ENCODE measurements at places on chromosomes 13 and 19.

DNA sequence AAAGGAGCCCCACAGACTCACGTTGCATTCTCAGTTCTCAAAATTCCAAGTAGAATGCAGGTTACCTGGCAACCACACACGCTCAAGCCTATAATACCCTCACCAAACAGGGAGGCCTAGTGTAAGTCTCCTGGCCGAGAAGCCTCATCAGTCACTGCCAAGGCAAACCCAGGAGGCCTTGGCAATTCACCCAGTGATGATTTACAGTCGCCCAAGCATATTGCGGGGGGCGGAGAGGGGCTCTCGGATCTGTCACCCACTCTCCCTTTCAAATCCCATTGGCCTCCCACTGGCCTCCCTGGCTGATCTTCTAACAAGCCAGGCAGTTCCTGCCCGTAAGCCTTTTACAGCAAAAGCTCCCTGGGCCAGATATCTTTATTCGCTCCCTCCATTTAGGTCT lies 1.1 kb downstream of the AKAP8L start:
- no peak for DNase-seq

DNA sequence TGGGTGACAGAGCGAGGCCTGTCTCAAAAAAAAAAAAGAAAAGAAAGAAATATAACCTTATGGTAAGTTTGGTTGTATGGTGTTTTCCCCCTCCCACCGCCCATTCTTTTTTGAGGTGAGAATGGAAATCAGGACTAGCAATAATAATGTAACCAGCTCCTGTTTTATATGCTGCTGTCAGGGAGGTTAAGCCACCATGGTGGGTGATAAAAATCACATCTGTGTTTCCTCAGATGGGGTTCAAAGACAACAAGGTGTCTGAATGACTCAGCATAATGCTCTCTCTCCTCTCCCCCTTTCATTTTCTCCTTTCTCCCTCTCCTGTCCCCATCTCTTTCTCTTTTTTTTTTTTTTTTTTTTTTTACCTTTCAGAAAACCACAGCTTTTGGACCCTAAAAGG lies 28.3 kb upstream of the GARRE1 start:
- DNase-seq = no peak

DNA sequence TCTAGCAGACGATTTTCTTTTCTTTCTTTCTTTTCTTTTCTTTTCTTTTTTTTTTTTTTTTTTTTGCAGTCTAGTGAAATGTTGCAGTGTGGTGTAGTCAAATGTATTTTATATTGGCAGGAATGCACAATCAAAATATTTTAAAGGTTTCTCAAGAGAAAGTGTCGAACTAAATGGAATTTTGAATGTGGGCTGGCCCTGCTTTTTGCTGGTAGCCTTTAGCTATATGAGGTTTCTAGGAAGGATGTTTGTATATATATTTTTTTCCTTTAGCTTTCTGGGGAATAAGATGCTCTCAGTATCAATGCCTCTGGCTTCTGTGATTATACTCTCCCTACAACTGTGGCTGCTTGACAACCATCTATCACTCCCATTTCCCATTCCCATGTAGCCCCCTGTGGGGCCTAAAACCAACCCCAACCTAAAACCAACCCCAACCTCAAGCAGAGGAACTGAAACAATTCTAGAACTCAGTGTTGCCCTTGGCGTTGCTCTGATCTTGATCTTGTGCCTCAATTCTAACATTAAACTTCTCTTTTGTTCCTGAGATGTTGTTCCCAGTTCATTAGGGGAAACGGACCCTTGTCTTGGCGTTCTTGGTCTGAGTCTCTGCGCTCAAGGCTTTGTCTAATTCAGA lies 27.1 kb downstream of the CYSLTR2 start:
- DNase-seq = no peak

DNA sequence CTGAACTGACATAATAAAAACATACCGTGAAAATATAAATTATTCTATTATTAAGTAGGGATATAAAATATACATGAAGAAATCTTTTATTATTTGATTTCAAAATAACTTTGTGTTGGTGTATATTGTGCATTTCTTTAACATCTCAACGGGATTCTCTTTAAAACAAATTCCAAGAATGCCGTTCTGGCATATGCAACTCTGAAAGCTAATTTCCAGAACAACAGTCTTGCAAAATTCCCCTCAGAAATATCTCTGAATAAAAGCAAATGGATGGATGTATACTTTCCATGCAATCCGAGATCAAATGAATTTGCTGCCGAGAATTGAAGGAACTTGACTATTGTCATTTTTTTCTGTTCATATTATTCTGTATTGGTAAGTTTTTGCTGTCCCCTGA lies 1579.8 kb downstream of the PCDH9 start:
- DNase-seq = no peak

DNA sequence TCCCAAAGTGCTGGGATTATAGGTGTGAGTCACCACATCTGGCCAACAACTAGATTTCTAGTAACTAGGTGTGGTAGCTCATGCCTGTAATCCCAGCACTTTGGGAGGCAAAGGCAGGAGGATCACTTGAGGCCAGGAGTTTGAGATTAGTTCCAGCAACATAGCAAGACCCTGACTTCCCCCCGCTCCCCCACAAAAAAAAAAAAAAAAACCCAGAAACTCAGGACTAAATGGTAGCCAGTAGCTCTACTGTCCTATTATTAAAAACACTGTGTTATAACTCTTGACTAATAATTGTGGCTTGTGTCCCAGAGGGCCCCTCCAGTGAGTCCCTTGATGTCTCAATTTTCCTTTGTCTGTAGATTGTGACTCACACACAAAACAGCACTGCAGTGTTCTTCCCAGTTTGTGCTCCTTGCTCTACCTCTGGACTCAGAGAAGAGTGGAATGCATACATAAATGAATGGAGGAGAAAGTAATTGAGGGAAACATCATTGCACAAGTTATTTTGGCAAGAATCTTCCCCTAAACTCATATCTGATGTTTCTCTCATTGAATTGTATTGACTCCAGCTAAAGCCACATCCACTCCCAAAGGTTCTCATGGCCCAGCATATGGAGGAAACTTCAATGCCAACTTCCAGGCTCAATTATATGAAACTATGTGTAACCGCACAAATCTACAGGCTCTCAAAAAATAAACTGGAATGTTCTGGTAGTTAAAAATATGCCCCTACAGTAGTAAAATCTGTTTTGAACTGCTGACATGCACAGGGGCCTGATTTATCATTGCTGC lies 8.8 kb downstream of the TPT1 start:
- no peak for DNase-seq

- DNase-seq = no peak
These were observed 13.6 kb downstream of the UFM1 start for GRCh38 chr13:38363219-38363618.

DNA sequence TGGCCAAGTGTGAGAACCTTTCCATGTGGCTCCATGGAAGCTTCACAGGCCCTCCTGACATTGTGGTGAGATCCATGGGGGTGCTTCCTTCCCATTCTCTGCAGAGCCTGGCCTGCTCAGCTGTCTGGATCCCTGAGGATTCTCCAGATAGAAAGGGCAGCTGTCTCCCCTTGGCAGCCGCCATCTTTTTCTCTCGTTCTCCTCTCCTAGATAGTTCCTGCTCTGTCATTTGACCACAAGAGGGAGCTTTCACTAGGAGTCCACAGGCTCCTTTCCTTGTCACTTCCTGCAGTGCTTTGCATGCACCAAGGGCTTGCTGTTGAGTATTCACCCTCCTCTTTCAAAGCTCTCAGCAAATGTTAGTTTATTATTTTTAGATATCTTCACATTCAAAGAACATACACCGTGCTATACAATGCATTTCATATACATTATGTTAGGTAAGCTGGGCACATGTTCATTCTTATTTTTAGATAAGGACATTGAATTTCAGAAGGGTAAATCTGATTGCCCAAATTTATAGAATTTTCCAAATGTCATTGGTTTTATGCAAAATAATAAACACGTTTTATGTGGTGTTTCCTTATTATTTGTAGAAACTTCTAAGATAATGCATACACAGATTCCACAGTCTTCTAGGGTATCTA lies 133.2 kb downstream of the FRY start:
- peak; percentile 20 for DNase-seq

GRCh38 chr13:78046331-78046730 lies 127.7 kb upstream of the EDNRB start:
- DNase-seq = no peak

GRCh38 chr19:58511353-58512208 lies at the start of gene SLC27A5:
Gene SLC27A5 (minus strand): TSS chr19:58511992. CDS start chr19:58511955, 37 bp downstream.
- DNase-seq = no peak

GRCh38 chr13:82747291-82747690 lies 1135.0 kb downstream of the SLITRK1 start:
- DNase-seq = no peak

GRCh38 chr13:113109151-113110047 lies 3.8 kb downstream of the F7 start:
- no peak for DNase-seq

DNA sequence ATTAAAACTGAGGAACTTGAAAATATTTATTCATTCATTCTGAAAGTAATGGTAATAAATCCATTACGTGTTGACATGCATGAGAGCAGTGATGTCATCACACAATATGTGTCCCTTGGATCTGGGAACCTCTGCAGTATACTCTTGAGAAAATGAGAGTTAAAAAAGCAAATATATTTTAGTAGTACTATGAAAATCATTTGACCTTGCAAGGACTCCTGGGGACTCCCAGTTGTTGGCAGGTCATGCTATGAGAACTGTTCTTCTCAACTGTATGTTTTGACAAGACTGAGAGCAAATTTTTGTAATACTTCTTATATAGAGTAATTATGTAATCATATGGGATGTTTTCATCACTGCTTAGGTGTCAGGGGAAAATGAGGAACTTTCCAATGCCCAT lies 249.4 kb downstream of the PCCA start:
- no peak for DNase-seq

DNA sequence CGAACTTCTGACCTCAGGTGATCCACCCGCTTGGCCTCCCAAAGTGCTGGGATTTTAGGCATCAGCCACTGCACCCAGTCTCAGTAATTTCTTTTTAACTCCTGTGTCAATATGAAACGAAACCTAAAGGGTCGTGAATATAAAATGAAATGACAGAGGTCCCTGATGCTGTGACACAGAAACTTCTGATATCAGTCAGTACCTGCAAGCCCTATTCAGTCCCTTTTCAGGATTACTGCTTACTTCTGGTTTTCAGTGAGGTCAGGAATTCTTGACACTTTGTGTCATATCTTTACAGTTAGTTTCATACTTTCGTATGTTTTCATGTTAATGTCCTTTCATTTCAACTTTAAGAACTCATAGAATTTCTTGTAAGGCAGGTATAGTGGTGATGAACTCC lies 58.7 kb downstream of the RNF17 start:
- no peak for DNase-seq

- DNase-seq = no peak
These were observed 28.8 kb downstream of the IPO5 start for GRCh38 chr13:97982286-97982685.

GRCh38 chr13:41944229-41944628 lies 16.7 kb downstream of the VWA8 start:
- DNase-seq = no peak

GRCh38 chr13:112617754-112618375 lies 29.9 kb upstream of the TUBGCP3 start:
- DNase-seq = no peak

DNA sequence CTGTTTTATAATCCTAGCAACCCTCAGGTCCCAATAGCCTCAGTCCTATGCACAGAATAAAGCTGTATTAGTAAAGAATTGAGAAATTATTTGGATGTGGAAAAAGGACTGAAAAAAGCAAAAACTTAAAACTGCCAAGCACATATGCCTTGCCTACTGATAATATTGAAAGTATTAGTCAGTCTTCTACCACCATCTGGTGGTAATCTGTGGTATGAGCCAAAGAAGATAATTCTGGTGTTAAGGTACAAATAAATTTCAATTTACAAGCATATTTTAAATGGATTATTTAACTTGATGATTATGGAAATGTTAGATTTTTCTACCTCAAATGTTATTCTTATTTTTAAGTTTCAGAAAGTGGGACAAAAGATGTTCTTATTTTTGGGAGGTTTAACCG lies 460.3 kb upstream of the KLHL1 start:
- DNase-seq = no peak

DNA sequence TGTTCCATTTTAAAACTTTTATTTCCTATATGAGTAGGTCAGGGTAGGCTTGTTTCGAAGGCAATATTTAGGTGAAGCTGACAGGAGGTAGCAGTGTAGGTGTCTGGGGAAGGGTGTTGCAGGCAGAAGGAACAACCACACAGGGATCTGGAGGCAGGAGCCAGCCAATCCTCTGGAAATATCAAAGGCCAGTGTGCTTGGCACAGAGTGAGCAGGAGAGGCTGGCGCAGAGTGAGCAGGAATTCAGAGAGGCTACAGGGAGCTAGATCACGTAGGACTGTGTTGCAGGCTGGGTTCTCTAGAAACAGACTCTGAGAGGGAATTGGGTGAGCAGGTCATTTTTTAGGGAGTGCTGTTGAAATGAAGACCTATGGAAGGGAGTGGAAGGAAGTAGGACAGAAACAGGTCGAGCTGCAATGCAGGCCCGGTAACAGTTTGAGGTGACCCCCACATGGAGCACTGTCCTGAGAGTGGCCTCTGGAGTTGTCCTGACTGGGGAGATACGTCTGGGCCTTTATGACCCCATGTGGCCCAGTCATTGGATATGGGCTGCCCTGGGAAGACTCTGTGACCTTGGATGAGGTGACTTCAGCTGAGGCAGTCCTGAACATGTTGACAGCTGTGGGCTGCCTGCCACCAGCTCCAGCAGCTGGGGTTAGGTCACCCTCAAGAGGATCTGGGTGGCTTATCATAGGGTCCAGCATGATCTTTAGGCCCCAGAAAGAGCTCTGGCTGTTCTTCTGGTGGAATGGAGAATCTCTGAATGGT lies 51.7 kb downstream of the ERCC5 start:
- DNase-seq = no peak

GRCh38 chr13:103539265-103539664 lies 473.0 kb upstream of the SLC10A2 start:
- no peak for DNase-seq

DNA sequence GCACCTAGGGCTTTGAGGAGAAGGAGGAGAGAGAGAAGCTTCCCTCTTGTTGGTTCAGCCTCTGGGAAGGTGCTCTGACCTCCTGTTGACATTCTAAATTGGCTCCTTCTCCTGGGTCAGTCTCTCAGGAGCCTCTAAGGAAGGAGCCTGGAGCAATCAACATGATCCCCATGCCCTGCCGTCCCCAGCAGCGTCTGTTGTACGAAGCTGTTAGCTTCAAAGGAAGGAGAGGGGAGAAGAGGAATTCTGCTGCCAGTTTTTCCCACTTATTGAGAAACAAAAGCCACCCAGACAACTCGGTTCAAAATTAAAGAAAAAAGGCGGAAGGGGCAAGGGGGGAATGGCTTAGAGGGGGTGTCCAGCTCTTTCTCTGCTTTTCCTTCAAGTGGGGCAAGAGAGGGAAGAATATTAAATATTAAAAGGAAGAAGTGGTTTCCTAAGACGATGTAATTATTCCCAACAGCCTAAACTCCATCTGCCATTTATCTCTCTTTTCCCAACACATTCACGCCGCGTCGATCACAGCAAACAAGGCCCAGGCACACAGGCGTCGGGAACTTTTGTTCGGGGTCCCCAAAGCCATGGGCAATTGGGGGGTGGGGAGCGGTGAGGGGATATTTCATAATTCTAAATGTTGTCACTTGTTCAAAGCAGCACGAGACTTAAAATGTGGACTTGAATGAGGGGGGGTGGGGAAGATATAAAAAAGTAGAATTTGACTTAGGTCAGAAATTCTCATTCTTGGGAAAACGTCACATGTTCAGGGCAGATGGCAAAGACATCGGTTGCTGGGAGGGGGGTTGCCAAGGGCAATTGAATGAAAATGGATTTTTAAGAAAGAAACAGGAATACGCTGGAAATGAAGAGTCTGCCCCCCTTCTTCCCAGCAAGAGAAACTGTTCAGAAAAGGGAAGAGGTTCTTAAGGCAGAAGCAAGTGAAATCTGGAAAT lies 116.8 kb upstream of the CACNA1A start:
- no peak for DNase-seq

- no peak for DNase-seq
These were observed 751 bp downstream of the GRAMD1A start for GRCh38 chr19:35000647-35001501.

GRCh38 chr19:35773020-35773806 lies 2.2 kb upstream of the ARHGAP33 start:
- DNase-seq = no peak
